ENCODE measurements at places on chromosomes 16 and 17. TPM values are rescaled to one million over a fixed set of nuclear protein-coding genes. Genes with fewer than 3 reads are reported as not detected.

- H3K4me3 ChIP-seq: no peak overlapping the region
- H3K4me1 ChIP-seq: peaks cover 22% of the 10 kb centered on the region
- no peak overlapping the region for H3K27ac ChIP-seq
- H3K36me3 ChIP-seq: no peaks in the 10 kb centered on the region
Measured at GRCh38 chr16:17397499-17397891, 73.3 kb downstream of the XYLT1 start.

DNA sequence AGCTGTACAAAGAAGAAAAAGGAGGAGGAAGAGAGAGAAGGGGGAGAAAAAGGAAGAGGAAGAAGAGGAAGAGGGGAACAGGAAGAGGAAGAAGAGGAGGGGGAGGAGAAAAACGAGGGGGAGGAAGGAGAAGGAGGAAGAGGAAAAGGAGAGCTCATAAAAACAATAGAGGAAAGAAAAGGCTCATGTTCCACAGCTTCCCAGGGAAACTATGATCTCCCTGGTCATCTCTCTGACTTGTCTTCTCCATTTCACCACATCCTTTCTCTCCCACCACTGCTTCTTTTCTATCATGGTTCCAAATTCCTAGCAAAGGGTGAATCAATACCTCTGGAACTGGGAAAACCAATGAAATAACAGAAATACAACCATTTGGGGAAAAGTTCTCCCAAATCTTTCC is 254.1 kb upstream of the ERCC4 start:
- H3K36me3 ChIP-seq: no peaks in the 10 kb centered on the region
- no peak overlapping the region for H3K4me3 ChIP-seq
- H3K27ac ChIP-seq: no peak overlapping the region
- no peak for DNase-seq
- no peaks in the 10 kb centered on the region for H3K4me1 ChIP-seq

The MYBBP1A gene
- total RNA-seq: 80.7 TPM

The ATXN7L3 gene
- total RNA-seq: 53.9 TPM

The SLC9A5 gene
- 5.2 TPM for total RNA-seq

GRCh38 chr16:22417019-22417418 is 42.6 kb upstream of the CDR2 start:
- H3K4me3 ChIP-seq: no peak overlapping the region
- H3K4me1 ChIP-seq: no peaks in the 10 kb centered on the region
- H3K27me3 ChIP-seq: no peaks in the 10 kb centered on the region
- H3K27ac ChIP-seq: no peak overlapping the region
- H3K36me3 ChIP-seq: peaks cover 11% of the 10 kb centered on the region
- DNase-seq: no peak

GRCh38 chr17:44119062-44119461 is 4.4 kb downstream of the HDAC5 start:
- no peaks in the 10 kb centered on the region for H3K36me3 ChIP-seq
- no peak overlapping the region for H3K4me3 ChIP-seq
- no peak overlapping the region for H3K27ac ChIP-seq
- H3K27me3 ChIP-seq: no peaks in the 10 kb centered on the region

DNA sequence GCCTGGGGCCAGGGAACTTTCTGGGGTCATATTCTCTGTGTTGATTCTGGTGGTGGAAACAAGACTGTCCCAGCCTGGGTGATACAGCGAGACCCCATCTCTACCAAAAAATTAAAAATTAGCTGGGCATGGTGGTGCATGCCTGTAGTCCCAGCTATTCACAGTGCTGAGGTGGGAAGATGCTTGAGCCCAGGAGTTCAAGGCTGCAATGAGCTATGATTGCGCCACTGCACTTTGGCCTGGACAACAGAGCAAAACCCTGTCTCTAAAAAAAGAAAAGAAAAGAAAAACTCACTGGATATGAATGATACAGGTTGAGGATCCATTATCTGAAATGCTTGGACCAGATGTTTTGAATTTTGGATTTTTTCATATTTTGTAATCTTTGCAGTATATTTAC is 13.6 kb downstream of the SCGB1C2 start:
- H3K27me3 ChIP-seq: no peaks in the 10 kb centered on the region
- DNase-seq: no peak
- no peak overlapping the region for H3K4me3 ChIP-seq

The HIC1 gene
- total RNA-seq: 14.8 TPM

The OR1A1 gene
- not detected for total RNA-seq

The FBXL16 gene
- total RNA-seq: 3.7 TPM

DNA sequence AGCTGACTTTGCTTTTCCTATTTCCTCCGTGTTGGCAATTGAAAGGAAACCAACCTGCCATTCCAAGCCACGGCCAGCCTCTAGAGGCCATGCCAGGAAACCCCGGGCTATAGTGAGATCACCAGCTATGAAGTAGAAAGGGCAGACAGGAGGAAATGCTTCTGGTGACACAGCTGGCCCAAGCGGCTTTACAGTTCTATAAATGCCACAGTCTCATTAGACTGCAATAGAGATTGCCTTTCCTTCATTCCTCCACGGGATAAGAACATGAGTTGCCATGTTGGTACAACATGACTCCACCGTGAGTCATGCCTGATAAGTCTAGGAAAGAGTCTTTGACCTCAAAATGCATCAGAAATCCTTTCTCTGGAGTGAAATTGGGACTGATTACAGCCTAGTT is 384.9 kb downstream of the GRIN2A start:
- no peak for DNase-seq
- H3K4me3 ChIP-seq: no peak overlapping the region
- no peaks in the 10 kb centered on the region for H3K27me3 ChIP-seq
- no peaks in the 10 kb centered on the region for H3K36me3 ChIP-seq

DNA sequence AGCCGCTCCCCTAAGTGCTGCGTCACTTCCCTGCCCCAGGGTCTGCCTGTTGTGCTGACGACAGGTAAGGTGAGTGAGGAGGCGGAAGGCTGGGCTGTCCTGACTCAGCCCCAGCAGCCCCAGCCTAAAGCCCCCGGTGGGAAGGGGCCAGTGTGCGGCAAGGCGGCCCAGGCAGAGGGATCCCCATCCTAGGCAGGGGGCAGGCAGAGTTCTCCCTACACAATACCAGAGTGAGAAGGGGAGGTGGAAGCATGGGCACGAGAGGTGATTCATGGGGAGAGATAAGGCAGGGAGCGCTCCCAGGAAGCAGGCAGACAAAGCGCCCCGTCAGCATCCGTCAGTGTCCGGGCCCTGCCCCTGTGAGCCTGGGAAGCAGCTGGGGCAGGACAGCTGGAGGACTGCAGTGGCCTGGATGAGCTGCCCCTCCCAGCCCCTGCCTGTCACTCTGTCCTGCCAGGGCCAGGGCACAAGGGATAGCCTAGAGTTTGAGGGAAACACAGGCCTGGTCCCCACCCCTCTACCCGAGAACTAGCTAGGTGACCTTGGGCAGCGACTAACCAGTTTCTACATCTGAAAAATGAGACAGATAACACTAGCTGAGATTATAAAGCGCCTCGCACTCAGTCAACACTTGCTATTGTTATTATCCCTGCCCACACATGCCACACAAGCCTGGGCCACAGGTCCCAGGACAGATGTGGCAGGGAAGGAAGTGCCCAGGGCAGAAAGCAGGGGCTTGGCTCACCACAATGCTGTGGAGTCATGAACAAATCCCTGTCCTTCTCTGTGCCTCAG is 3.8 kb downstream of the FAM83G start:
- H3K4me1 ChIP-seq: peaks cover 32% of the 10 kb centered on the region
- H3K36me3 ChIP-seq: peaks cover 30% of the 10 kb centered on the region
- no peak overlapping the region for H3K27ac ChIP-seq
- no peak overlapping the region for H3K4me3 ChIP-seq
- DNase-seq: no peak
- H3K27me3 ChIP-seq: no peaks in the 10 kb centered on the region

The CSH2 gene
- total RNA-seq: not detected

- no peaks in the 10 kb centered on the region for H3K36me3 ChIP-seq
- DNase-seq: no peak
- no peak overlapping the region for H3K4me3 ChIP-seq
- H3K27me3 ChIP-seq: no peaks in the 10 kb centered on the region
Measured at GRCh38 chr17:21066394-21066793, 23.6 kb upstream of the USP22 start.

The USP43 gene
- 0.17 TPM for total RNA-seq

DNA sequence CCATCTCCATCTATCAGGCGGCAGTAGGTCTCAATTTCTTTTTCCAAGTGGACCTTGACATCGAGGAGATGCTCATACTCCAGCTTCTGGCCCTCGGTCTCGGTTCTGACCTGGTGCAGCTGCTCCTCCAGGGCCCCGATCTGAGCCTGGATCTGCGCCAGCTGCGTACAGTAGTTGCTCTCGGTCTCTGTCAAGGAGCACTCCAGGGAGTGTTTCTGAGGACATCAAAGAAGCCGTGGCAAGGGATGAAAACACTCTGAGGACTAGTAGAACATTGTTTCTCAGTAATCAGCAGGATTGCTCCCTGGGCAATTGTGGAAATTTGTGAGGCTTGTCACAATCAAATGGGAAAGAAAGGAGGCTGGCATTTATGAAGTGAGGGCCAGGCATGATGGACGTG is 5.9 kb downstream of the KRT28 start:
- H3K4me1 ChIP-seq: no peaks in the 10 kb centered on the region
- H3K36me3 ChIP-seq: no peaks in the 10 kb centered on the region
- no peak for DNase-seq

The GSG1L gene
- not detected for total RNA-seq

The ATP1B2 gene
- total RNA-seq: 0.30 TPM

DNA sequence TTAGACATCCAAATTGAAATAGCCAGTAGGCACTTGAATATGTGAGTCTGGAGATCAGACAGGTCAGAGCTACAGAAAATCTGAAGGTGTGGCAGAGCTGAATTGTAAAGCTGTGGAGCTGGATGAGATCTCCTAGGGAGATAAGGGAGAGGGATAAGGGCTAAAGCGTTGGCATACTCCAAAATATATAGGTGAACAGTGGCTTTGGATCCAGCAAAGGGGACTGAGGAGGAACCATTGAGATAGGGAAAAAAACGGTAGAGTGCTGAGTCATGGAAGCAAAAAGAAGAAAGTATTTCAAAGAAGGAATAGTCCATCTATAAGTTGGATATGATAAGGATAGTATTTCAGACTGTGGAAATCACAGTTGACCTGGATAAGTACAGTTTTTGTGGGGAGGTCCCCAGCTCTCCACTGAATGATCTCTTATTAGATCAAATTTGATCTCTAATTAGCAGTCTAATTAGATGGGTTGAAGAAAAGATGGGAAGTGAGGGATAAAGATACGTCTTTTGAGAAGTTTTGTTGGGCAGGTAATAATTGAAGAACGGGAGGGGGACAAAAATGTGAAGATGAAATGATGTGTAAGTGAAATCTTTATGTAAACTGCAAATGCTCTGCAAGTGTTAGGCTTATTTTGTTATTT is 587 bp upstream of the DBF4B start:
- no peak overlapping the region for H3K27ac ChIP-seq
- H3K36me3 ChIP-seq: peaks cover 2% of the 10 kb centered on the region
- H3K4me3 ChIP-seq: no peak overlapping the region
- peaks cover 5% of the 10 kb centered on the region for H3K4me1 ChIP-seq
- DNase-seq: no peak
- no peaks in the 10 kb centered on the region for H3K27me3 ChIP-seq

- peaks cover 3% of the 10 kb centered on the region for H3K36me3 ChIP-seq
- no peak overlapping the region for H3K27ac ChIP-seq
- no peak overlapping the region for H3K4me3 ChIP-seq
- no peaks in the 10 kb centered on the region for H3K27me3 ChIP-seq
- no peak for DNase-seq
- H3K4me1 ChIP-seq: no peaks in the 10 kb centered on the region
Measured at GRCh38 chr16:85072947-85073346, 39.3 kb downstream of the CIBAR2 start.

The ARMC5 gene
- total RNA-seq: 6.3 TPM

DNA sequence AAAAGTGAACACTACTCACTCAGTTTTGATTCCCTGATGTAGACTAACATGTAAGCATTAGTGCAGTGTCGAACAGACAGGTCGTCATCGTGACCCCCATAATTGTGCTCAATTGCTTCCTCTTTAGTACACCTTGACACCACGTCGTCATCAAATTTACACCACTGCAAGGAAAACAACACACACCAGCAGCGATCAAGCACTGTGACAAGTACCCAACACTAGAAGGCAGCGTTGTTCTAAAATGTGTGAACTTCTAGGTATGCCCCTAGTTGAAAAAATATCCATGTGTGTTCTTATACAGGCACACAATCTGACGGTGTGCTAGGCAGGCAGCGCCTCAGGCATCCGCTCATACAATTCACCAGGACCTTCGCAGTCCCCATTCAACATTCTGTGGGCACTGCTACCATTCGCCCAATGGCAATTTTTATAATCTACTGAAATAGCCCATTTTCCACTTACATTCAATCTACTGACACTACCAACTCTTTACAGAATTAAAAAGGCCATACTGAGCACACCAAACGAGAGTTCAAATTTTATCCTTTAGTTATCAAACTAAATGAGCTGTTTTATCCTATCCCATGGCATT is 23.1 kb downstream of the LITAFD start:
- H3K36me3 ChIP-seq: peaks cover 48% of the 10 kb centered on the region
- DNase-seq: peak; percentile 26
- H3K27ac ChIP-seq: no peak overlapping the region
- H3K4me1 ChIP-seq: peaks cover 14% of the 10 kb centered on the region

- no peak overlapping the region for H3K27ac ChIP-seq
- H3K36me3 ChIP-seq: peaks cover 7% of the 10 kb centered on the region
- peaks cover 2% of the 10 kb centered on the region for H3K4me1 ChIP-seq
- DNase-seq: no peak
- H3K27me3 ChIP-seq: no peaks in the 10 kb centered on the region
Measured at GRCh38 chr16:28592511-28592910, 4.3 kb downstream of the SULT1A2 start.

- H3K27me3 ChIP-seq: peaks cover 21% of the 10 kb centered on the region
- H3K4me3 ChIP-seq: no peak overlapping the region
- H3K27ac ChIP-seq: no peak overlapping the region
- no peaks in the 10 kb centered on the region for H3K4me1 ChIP-seq
- H3K36me3 ChIP-seq: no peaks in the 10 kb centered on the region
- no peak for DNase-seq
Measured at GRCh38 chr17:57035971-57036481, 49.0 kb upstream of the AKAP1 start.

- H3K36me3 ChIP-seq: peaks cover 35% of the 10 kb centered on the region
- H3K4me1 ChIP-seq: no peaks in the 10 kb centered on the region
- H3K27me3 ChIP-seq: no peaks in the 10 kb centered on the region
- H3K27ac ChIP-seq: no peak overlapping the region
- H3K4me3 ChIP-seq: no peak overlapping the region
Measured at GRCh38 chr16:85679870-85680269, 8.9 kb downstream of the GINS2 start.

- H3K36me3 ChIP-seq: peaks cover 12% of the 10 kb centered on the region
- DNase-seq: no peak
- no peaks in the 10 kb centered on the region for H3K4me1 ChIP-seq
- H3K27me3 ChIP-seq: no peaks in the 10 kb centered on the region
- H3K27ac ChIP-seq: no peak overlapping the region
- no peak overlapping the region for H3K4me3 ChIP-seq
Measured at GRCh38 chr17:81608082-81608481, 28.8 kb downstream of the NPLOC4 start.

The STH gene
- total RNA-seq: not detected
